ENCODE measurements at places on chromosomes 2 and 18.

- peak; percentile 59 for DNase-seq
Observed at GRCh38 chr18:79484661-79485621, 89.2 kb downstream of the NFATC1 start.

- DNase-seq: no peak
Observed at GRCh38 chr2:128365217-128365905, 46.7 kb upstream of the HS6ST1 start.

- no peak for DNase-seq
Observed at GRCh38 chr2:147068071-147068470, 776.8 kb upstream of the ACVR2A start.

DNA sequence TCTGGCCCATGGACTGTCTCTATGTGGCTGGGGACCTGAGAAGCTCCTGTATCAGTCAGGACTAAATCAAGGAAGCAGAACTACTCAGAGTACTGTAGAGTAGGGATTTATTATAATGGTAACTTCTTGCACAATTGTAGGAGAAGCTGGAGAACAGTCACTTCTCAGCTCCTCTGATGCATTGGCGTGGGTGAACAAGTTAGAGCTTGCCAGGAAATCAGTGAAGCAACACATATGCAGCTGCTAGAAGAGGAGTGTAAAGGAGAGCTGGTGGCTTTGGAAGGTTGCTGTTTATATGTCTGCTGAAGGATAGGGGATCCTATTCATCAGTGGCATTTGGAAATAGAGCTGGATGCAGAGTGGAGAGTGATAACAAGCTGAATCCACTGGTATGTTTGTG, 215.5 kb upstream of the CWC22 start:
- peak; percentile 10 for DNase-seq

DNA sequence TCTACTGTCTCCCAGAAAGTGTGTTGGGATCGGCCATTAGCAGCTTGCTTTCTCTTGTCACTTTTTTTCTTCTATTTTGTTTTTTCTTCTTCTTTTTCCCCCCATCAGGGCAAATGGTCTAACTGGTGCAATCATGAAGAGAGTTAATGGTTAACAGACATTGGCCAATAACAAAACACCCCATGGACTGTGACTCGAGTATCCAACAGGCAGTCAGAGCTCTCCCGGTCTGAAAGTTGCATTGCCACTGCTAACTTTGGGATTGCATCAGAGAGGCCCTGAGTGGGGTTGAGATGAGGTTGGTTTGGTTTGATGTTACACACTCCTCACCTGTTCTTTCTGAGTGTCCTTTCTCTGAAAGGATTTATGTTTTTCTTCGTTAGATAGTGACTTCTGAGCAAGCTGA, 12.9 kb upstream of the SNORC start:
- DNase-seq: no peak

GRCh38 chr2:232438951-232439757, 16.8 kb upstream of the ALPI start:
- DNase-seq: no peak

DNA sequence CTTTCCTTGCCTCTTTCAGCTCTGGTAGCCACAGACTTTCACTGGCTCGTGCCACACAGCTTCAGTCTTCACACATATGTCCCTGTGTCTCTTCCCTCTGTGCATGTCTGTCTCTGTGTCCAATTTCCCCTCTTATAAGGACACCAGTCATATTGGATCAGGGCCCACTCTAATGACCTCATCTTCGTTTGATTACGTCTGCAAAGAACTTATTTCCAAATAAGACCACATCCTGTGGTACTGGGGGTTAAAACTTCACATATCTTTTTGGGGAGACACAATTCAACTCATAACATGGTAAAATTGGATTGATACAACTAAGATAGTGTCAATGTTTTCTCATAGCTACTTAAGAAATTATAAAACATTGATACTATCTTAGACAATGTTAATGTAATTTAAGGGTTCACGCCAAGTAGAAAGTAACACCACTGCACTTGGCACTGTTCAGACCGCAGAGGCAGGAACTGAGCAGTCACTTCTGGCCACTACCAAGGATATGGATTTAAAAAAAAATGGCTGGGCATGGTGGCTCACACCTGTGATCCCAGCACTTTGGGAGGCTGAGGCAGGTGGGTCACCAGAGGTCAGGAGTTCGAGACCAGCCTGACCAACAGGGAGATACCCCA, 119.6 kb upstream of the EPAS1 start:
- no peak for DNase-seq

DNA sequence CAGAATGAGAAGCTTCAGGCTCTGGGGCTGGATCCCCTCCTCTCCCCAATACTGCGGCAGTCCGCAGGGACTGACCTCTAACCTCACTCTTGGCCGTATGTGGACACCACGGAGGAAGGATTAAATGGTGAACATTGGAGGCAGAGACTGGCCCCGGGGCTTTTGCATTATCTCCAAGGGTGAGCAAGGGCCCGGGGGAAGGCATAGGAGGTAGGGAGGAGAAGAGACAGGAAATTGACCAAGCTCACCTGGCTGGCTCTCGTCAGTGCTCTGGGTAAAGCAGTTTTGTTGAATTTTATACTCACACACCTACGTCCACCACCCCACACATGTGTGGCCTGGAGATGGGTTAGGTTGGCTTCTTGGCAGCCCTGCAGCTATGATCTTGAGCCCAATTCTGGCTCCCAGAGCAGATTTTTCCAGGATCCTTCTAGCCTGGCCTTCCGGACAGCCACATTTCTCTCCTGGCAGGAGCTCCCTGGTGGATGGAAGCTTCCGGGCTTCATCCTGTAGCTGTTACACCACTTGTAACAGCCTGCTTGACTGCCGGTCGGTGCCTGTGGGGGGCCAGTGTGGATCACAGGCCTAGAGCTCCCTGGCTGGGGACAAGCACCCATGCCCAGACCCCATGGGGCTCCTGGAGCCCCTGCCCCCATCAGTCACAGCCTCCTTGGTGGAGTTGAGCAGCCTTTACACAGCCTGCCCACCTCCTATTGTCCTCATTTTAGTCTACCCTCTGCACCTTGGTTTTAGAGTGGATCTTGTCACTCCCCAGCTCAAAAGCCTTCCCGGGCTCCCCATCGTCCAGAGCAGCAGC, 7.6 kb downstream of the ITM2C start:
- DNase-seq: no peak

- DNase-seq: no peak
Observed at GRCh38 chr2:237201461-237202287, 116.0 kb downstream of the COPS8 start.

DNA sequence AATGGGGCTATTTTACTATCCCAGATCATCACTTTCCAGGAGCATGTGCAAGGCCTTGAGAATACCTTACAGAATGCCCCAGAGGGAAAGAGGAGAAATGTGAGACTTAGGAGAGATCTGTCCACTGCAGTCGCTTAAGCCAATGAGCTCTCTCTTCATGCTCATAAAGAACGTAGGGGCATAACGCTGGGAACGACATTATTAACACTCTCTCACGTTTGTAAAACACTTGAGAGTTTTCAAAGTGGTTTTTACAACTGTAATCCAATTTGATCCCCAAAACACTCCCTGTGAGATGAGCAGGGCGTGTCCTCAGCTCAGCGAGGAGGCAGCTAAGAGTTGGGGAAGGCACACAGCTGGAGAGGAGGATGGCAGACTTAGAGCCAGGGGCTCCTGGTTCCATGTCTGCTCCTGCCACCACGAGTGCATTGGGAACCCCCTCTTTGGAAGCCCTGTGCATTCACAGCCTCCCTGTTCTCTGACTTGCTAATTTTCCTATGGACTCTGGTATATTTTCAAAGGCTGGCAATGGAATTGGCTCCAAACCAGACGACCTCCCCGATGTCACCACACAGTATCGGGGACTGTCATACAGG, 97.4 kb downstream of the PLB1 start:
- DNase-seq: no peak

GRCh38 chr2:218745559-218746469, 35.2 kb downstream of the TTLL4 start:
- peak; percentile 74 for DNase-seq

DNA sequence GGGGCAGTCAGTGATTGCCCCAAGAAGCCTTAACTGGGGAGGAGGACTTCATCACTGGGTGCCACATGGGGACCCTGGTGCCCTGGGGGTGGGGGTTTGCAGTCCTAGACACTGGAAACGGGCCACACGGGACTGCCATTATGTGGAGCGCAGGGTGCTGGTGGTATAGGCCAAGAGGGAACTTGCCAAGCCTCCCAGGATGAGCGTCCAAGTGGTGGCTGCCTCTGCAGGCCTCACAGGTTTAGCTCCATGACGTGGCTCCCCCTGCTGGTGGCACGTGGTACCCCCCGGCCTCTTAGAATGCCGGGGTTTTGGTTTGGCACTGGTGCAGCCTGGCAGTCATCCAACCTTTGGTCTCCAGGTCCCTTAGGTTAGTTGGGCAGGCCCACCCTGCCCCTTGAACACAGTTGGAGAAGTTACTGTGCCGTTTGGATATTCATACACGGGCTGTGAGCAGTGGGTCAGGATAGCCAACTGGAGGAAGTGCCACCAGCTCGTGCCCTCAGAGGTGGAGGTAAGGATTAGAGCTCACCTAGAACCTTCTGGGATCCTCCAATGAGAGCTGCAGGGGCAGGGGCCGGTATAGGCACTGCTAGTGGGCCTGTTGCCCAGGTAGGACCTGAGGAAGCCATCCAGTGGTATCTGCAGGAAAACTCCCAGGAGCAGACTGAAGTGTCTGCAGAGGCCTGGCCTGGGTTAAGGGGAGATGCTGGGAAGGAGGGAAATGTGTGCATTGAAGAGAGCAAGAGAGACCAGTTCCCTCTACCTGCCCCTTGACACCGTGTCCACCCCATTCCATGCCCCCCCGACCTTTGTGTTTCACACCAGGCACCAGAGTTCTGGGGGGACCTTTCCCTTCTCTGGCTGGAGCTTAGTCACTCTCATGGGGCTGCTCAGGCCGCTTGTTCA, 5.7 kb downstream of the PTMA start:
- DNase-seq: peak; percentile 74

- DNase-seq: no peak
Observed at GRCh38 chr2:222057347-222058073, 241.3 kb downstream of the PAX3 start.

DNA sequence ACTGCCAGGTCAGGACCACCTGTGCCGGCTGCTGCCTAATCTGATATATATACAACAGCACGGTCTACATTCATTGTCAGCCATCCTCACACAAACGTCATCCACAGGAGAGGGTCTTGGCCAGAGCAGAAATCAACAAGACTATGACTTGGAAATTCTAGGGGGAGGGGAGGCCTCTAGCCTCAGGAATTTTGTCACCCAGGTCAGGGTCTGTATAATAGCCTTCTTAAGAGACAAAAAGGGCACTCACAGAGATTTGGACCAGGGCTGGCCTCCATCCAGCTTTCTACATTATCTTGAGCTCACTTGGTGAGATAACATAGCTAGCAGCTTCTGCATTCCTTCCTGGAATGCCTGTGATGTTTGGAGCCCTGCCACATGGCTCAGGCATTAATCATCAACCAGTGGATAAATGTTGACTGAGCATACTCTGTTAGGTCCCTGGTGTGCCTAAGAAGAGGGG, 50.4 kb upstream of the CTIF start:
- no peak for DNase-seq

- DNase-seq: no peak
Observed at GRCh38 chr2:208042041-208042440, 16.7 kb upstream of the PLEKHM3 start.

DNA sequence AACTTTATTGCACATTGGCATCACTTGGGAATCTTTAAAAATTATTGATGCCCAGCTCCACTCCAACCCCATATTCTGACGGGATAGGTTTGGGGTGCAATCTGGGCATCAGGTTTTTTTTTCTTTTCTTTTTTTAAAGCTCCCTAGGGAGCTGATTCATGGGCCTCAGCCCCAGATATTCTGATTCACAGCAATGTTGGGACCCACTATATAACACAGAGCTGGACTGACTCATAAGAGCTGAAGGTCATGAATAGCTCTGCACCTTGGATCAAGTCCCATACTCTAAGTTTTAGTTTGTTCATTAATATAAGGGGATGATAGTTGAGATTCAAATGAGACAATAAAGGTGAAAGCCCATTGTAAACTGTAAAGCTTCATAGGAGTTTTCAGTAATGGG, 191.1 kb upstream of the REV1 start:
- no peak for DNase-seq

- no peak for DNase-seq
Observed at GRCh38 chr2:200211643-200212042, 94.8 kb upstream of the SPATS2L start.

DNA sequence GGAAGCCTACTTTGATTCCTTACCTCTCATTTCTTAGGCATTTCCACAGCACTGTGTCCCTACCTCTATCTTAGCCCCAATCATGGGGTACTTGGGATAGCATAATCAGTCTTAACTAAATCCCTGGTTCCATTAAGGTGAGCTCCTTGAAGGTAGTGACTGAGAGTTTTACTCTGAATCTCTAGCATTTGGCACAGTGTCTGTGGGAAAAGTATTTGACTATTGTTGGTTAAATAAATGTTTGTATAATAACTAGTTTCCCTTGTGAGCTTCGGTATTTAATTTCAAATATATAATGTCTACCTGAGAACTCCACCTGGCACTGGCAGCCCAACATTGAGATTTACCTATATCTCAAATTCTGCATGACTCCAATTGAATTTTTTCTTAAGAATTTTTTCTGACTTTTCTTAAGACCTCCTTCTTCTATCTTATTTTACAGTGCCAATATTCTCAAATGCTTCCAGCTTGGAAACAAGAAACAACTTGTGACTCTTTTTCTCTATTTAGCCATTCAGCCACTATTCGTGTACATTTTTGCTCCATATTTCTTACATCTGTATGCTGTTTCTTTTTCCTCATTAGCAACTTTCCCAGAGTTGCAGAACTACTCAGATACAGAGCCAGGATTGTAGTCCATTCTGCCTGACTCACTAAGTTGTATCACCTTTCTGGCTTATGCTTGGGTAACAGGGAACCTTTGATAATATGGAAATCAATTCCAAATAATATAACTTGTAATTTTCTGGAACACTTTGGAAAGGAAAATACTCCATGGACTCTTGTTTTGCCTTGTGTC, 214.0 kb upstream of the NT5C1B start:
- no peak for DNase-seq

GRCh38 chr2:217907266-217907665, 95.5 kb downstream of the TNS1 start:
- no peak for DNase-seq

GRCh38 chr2:237478979-237479378, 8.1 kb upstream of the MLPH start:
- DNase-seq: no peak

DNA sequence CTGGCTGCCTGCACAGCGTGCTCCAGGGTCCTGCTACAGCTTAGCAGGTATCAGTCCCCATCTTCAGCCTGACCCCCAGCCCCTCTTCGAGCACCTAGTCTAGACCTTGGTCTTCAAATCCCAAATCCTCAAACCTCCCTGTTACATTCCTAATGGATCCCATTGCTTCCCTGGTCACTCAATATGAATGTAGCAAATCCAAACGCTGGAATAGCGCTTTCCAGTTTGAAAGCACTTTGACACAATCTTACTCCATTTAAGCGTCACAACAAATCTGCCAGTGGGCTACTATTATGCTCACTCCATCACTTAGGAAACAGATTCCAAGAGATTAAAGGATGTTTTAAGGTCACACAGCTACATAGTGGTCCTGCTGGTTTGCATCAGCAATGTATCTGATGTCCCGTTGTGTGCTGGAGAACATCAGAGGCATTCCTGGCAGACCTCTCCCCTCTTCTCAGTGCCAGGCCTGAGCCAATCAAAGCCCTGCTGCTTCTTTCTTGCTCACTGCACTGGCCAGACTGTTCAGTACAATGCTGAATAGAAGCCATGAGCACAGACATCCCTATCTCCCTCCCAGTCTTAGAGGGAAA, 11.1 kb upstream of the INO80C start:
- DNase-seq: no peak

- DNase-seq: no peak
Observed at GRCh38 chr2:121735518-121736074, 1.1 kb downstream of the NIFK start.

All from muscle of arm (tissue), 14 donors.